ENCODE measurements at places on chromosomes 6 and 20. TPM values are rescaled to one million over a fixed set of nuclear protein-coding genes. Genes with fewer than 3 reads are reported as not detected.

DNA sequence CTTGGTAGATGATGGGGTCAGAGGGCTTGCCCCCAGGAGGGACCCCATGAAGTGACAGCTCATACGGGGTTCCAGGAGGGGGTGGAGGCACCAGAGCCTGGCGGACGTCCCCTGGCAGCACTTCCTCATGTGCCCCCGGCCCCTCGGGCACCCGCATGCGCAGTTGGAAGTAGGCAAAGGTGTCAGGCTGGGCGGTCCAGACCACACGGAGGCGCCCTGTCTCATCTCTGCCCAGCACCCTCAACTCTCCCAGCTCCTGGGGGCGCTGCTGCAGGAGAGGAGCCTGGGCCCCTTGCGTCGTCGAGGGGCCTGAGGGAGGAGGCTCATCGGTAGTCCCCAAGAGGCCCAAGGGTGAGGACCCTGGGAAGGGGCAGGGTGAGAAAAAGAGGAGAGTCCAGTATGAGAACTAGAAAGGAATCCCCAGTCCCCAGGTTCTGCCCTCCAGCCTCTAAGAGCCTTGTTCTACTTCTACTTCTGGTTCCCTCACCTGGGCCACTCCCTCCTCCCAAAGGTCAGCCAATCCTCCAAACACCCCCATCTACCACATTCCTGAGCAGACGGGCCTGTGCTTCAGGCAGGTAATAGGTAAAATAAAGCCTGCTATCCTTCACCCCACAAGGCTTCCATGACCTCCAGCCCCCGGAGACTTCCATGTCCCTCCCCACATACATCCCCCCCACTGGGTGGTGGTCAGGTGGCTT is 23.2 kb downstream of the TNXB start:
- DNase-seq, result no peak

GRCh38 chr20:58131151-58131550 is 97.3 kb downstream of the ANKRD60 start:
- DNase-seq, result no peak

GRCh38 chr6:16712931-16713484 is 48.3 kb downstream of the ATXN1 start:
- DNase-seq, result no peak

DNA sequence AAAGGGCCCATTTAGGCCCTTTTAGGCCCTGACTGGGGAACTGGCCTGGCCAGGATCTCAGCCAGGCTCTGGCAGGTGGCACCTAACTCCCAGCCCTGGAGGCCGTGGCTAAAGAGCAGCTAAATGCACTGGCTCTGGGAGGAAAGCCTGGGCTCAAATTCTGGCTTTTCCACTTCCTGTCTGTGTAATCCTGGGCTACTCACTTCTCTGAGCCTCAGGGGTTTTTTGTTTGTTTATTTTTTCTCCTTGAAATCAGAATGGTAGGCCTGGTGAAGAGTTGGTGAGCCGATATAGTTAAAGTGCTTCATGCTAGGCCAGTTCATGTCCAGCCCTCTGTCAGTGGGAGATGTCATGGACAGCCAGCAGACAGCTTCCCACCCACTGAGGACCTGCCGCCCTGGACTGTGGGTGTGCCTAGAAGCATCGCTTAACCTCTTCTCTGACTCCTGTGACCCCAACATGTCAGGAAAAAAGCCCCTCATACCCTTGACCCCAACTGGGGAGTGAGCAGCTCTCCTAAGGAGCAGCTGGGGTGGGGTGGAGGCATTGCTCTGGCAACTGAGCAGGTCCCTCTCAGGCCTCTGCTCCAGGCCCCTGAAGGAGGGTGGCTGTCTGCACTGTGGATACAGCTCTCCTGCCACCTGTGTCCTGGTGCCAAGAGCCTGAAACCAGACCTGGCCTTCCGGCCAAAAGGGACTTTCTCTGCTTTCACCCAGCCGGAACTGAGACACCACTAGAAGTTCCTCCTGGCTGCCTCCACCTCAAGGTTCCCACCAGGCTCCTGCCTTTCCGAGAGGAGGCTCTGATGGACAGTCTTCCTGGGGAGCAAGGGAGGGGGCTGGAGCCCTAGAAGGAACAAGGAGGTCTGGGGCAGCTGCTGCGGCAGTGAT is 57.2 kb upstream of the MYL9 start:
- DNase-seq, result no peak

GRCh38 chr20:39036011-39036410 is 73.9 kb downstream of the DHX35 start:
- no peak for DNase-seq

- DNase-seq, result no peak
Measured at GRCh38 chr20:32599783-32600340, 14.7 kb upstream of the NOL4L start.

DNA sequence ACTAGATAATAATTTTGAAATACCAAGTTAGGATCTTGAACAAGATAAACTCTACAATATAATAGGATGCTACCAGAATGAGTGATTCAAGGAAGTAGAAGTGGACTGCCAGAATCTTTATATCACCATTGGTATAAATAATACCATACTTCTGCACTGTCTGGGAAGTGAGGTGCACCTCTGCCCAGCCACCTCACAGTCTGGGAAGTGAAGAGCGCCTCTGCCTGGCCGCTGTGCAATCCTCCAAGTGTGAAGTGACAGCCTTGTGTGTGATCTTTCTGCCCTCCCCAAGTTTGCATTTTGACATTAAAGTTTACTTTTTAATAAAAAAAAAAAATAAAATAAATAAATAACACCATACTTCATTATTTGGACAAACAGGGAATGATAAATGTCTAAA is 18.8 kb downstream of the LATS1 start:
- no peak for DNase-seq

DNA sequence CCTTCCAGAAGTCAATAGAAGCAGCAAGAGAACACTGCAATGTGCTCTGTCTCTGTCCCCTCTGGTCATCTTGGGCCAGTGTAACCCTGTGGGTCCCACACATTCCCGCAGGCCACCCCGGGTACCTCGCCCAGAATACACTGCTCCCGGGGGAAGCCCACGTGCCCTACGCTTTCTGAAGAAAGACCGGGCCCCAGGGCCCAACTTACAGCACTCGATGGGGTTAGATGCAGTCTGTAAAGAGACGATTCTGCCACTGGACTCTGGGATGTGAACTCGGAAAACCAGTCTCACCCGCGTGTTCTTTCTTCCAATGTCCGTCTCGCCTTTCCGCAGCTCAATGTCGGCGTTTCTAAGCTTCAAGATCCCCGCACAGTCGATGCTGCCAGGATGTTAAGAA is 68.7 kb downstream of the NFATC2 start:
- no peak for DNase-seq

DNA sequence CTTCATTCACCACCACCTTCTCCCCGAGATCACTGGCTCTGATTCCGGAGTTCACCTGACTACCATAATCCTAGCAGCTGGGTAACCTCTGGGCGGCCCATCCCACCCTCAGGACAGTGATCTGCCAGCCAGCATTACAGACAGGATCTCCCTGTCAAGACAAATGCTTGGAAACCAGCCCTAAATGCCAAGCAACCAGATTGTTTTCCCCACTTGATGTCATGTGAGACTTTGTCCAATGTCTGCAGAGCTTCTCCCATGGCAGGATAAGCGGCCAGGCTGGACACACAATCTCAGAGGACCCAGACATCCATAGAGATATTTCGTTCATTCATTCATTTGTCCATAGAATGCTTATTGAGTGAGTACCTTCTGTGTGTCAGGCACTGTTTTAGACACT is 32.5 kb downstream of the PDYN start:
- DNase-seq, result no peak

DNA sequence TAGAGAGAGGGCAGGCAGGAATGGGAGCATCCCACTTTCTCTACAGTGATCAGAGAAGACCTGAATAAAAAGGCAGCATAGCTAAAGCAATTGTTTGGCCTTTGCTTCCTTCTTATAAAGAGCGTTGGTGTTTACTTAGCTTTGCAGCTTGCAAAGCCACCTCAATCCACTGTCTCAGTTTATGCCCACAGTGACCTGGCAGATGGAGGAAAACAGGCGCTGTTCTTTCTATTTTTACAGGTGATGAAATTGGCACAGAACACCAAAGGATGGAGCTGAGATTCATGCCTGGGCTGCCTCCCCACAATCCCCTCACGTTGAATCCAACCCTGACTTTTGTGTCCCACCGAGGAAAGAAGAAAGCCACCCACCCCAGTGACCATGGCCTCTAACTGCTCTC is 130.5 kb downstream of the TTLL2 start:
- no peak for DNase-seq

DNA sequence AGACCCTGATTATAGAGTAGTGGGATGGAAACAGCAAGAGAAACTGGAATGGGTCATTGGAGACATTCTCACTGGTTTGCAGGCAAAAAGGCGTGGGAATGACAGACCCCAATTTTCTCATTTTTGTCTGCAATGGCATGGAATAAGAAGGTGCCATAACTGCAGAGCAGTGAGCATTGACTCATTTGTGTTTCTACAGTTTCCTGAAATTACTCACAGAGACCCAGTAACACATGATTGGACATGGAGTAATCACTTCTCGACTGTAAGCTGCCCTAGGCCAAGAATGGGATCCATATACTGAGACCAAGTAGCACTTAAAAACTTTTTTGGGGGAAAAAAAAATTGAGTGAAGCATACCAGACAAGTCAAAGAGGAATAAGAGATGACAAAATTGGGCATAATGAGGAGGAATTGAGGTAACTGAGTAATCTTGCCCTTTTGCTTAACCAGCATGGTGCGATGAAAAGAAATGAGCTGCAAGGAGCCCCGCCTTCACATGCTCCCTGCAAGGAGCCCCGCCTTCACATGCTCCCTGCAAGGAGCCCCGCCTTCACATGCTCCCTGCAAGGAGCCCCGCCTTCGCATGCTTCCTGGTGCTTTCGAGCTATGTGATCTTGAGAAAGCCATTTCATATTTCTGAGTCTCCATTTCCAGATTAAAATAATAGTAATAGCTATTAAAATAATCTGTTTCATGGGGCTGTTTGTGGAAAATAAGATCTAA is 44.1 kb downstream of the NHSL1 start:
- no peak for DNase-seq

- no peak for DNase-seq
Measured at GRCh38 chr6:80156221-80156620, 49.8 kb downstream of the BCKDHB start.

ID4 gene
- 102 TPM for total RNA-seq

LINC00237 gene
- total RNA-seq, result not detected

PTCHD4 gene
- total RNA-seq, result 0.95 TPM

DEFB128 gene
- total RNA-seq, result not detected

SAPCD1 gene
- 0.90 TPM for total RNA-seq

WFDC12 gene
- total RNA-seq, result not detected

SLC17A9 gene
- 8.9 TPM for total RNA-seq

BMP7 gene
- total RNA-seq, result 12.1 TPM

All from urinary bladder (tissue), 4 donors.